ENCODE measurements at places on chromosomes 2 and 18.

DNA sequence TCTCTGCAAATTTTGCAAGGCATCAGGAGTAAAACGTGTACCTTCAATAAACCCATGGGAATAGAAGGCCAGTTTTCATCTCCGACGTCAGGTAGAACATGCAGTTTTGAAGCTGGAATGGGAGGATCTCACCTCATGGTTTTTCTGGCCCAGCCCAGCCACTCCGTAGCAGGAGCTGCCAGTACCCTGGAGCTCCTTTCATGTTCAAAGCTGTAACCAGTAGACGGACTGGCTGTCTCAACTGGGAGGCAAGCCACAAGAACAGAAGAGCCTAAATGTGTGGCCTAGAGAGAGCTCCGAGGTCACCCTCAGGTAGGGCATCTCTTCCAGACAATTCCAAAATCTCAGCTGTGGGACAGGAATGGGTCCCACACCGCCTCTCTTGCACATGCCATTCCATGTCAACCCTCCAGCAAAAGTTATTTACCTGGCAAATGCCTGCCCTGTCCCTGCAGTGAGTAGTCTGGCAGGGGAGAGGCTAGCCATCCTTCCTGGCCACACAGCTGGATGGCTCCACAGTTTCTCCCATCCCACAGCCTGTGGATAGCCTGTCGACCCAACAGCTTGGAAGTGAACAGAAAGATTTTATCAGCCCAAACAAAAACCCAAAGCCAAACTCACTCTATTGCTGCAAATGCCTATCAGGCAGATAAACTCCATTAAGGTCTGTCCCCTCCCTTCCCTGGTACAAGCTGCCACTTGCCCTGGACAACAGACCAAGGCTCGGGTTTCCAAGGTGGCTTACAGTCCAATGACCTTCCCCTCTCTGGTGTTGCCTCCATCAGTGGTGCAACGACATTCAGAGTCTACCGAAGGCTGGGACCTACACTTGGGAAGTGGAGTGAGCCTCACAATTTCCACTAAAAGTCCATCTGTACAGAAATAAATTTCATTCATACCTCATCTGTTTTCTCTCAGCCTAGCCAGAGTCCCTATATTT, 27.8 kb downstream of the CRACDL start:
- no peak for DNase-seq

DNA sequence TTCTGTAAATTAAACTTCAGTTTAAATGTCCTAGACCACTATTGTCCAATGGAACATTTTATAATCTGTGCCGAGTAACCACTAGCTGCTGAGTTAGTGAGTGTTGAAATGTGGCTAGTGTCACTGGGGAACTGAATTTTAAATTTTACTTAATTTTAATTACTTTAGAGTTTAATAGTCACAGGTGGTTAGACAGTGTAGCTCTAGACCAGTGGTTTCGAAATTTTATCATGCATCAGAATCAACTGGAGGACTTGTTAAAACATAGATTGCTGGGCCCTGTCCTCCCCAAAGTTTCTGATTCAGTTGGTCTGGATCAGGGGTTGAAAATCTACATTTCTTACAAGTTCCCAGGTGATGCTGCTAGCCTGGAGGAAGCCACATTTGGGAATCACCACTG, 110.4 kb downstream of the FMNL2 start:
- no peak for DNase-seq

GRCh38 chr2:41930807-41931566, 116.8 kb upstream of the PKDCC start:
- peak; percentile 65 for DNase-seq

DNA sequence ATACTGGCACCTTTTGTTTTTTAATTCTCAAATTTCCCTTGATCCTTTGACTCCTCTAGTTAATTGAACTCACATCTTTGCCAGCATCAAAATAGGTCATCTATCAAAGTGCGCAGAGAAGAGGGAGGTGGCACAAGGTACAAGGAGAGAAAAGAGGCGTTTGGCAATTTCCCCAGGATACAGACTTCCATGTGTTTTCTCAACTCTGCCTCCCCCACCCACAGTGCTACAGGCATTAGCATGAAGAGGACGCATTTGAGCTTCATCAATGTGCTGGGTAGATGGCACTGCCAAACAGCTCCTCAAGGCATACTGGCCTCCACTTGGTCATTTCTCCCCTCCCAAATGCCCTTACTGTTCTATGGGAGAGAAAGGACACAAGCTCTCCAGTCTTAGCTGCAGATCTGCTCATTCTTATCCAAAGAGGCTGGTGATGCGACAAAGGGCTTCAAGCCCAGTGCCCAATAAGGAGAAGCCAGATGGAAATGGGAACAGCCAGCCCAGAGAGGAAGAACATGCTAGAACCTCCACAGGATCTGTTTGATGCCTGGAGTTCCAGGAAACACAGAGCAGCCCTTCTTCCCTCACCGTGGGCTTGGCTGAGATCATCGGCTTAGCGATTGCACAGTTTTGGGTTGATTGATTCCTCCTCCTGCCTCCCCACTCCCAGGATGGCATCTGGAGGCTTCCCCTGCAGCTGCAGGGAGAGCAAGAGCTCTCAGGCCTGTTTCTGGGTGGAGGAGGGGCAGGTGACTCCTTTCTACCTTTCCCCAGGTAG, 144.7 kb upstream of the SMAD2 start:
- DNase-seq = no peak

GRCh38 chr2:182615036-182615435, 101.0 kb upstream of the DNAJC10 start:
- DNase-seq = no peak

DNA sequence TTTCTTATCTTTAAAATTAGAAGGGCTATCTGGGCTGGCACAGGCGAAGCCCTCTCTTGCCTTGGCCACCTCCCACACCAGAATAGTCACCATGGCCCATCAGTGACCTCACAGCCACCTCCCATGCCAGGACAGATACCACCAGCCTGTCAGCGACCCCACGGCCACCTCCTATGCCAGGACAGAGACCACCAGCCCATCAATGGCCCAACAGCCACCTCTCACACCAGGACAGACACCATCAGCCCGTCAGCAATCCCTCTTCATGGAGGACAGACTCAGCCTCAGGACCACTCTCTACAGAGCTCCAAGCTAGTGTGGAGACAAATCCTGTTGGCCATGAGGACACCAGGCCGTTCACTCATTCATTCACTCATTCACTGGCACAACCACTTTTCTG, 74.6 kb downstream of the ASB1 start:
- DNase-seq = no peak

GRCh38 chr18:51340332-51340731, 142.9 kb upstream of the MEX3C start:
- DNase-seq = no peak

DNA sequence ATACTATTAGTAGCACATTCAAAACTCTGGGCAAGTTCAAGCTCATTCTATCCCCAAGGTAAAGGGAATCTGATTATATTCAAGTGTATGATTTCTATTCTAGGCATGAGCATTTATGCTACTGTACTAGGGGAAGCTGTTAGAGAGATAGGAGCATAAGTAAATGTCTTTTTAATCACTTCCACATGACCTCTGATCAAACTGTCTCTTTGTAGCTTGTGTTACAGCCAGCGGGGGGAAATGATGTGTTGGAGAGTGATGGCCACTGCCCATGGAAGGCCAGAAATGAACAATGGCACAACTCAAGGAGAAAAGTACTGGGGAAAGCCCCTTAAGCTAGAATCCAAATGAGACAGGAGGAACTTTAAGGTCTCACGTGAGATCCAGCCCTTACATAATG, 894.9 kb upstream of the CDH2 start:
- no peak for DNase-seq

All from Caki2 (cell line).